ENCODE measurements at places on chromosomes 16 and 17. TPM values are rescaled to one million over a fixed set of nuclear protein-coding genes. Genes with fewer than 3 reads are reported as not detected.

Gene CNGB1
- total RNA-seq = 0.08 TPM

Gene TNP2
- not detected for total RNA-seq

Gene CCDC47
- total RNA-seq = 136 TPM

Gene KRT33B
- total RNA-seq = not detected

Gene KRT23
- 0.12 TPM for total RNA-seq

Gene TBC1D3H
- total RNA-seq = not detected

Gene CCNF
- total RNA-seq = 22.5 TPM

Gene EVI2B
- not detected for total RNA-seq

Gene KCNH6
- total RNA-seq = not detected

Gene FBXW10
- 1.1 TPM for total RNA-seq

Gene NPB
- 0.49 TPM for total RNA-seq

Gene TMC8
- total RNA-seq = 0.22 TPM

Gene KCNJ12
- 1.6 TPM for total RNA-seq

Gene CSNK2A2
- total RNA-seq = 65.9 TPM

Gene KRTAP4-6
- not detected for total RNA-seq

Gene RNF43
- 0.45 TPM for total RNA-seq

Gene GAST
- total RNA-seq = not detected

Gene MYH1
- total RNA-seq = not detected

Gene SPNS3
- 0.03 TPM for total RNA-seq

Gene ZFP90
- total RNA-seq = 9.0 TPM

Gene SLC25A10
- 26.6 TPM for total RNA-seq

Gene ZNF48
- 12.9 TPM for total RNA-seq

Gene KRT24
- not detected for total RNA-seq

Gene TAF1C
- 20.2 TPM for total RNA-seq

Gene CALB2
- total RNA-seq = 5.1 TPM

Gene DECR2
- total RNA-seq = 21.4 TPM

Gene AOC3
- total RNA-seq = 1.3 TPM

Gene BLTP2
- 47.0 TPM for total RNA-seq

Gene DYNLRB2
- not detected for total RNA-seq

Gene MEOX1
- not detected for total RNA-seq
